ENCODE measurements at places on chromosomes 3 and 15.

DNA sequence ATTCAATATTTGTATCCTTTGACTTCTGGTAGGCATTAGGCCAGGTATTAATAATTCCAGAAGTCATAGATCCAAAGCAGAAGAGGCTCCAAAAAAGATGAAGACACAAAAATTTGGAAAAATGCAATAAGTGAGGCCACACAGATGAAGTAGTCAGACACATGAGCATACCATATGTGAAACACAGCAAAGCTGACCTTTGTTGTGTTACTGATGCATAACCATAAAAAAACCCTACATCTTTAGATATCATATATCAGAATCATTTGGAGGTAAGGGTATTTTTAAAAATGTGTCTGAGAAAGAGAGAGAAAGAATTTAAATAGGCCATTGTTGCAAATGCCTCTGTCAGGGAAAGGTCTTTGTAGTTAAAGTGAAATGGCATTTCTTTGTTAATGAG, 314.9 kb downstream of the SLC9A9 start:
- DNase-seq: no peak

DNA sequence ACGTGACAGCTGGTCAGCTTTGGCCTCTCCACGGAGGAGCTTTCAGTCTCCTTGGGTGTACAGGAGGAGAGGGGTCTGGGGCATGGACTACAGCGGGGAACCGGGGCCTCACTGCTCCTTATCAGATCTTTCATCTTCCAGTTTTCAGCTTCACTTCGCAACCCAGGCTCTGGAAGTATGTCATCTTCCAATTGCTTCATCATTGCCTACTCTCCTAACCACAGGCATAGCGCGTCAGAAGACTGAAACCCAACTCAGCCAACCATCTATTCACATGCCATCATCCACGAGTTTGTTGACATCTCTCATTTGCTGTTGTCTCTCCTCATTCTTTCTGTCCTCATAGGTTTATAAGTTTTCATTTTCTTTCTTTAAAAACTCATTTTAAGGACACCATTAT, 119.5 kb downstream of the MYLK start:
- no peak for DNase-seq

- no peak for DNase-seq
Measured at GRCh38 chr3:179720196-179720595, 67.4 kb downstream of the USP13 start.

DNA sequence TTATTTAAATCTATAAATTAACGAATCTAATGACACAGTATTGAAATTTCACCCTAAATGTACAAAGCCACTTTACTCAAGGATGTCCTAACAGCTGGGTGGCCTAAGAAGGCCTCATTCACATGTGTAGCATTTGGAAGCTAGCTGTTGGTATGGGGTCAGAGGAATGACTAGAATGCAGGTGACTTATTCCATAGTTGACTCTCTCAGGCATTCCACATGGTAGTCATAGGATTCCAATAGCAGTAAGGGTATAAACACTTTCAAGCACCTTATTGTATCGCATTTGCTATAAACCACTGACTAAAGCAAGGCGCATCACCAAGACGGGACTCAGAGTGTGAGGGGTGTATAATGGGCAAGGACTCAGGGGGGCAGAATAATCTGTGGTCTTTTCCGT, 294.8 kb upstream of the EPHA3 start:
- no peak for DNase-seq

DNA sequence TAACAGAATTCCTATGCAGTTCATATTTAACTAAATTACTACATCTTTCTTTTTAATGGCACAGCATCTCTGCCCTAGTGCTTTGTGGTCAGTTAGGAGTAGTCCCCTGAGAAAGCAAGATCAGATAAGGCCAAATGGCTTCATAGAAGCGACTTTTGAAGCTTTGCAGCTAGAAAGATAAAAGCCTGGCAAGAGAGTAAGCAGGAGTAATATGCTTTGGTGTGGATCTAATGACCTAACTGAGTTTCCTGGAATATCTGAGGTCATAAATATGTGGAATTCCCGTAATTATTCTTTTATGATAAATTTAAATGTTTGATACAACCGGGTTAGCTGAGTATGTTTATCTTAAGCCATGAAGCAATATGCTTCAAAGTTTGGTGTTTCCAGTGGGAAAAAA, 374.9 kb upstream of the LRRC3B start:
- DNase-seq: no peak

DNA sequence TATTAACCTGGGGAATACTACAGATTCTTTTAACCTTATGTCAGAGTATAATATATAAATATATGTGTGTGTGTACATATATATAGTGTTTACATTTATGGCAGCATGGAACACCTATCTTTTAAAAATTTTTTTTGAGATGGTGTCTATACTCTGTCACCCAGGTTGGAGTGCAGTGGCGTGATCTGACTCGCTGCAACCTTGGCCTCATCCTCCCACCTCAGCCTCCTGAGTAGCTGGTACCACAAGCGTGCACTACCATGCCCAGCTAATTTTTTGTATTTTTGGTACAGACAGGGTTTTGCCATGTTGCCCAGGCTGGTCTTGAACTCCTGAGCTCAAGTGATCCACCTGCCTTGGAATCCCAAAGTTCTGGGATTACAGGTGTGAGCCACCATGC, 18.5 kb upstream of the ERICH6 start:
- no peak for DNase-seq

- DNase-seq: no peak
Measured at GRCh38 chr15:50824514-50824913, 59.0 kb upstream of the SPPL2A start.

- DNase-seq: no peak
Measured at GRCh38 chr3:40593351-40593750, 68.6 kb downstream of the ZNF621 start.

- no peak for DNase-seq
Measured at GRCh38 chr3:49614936-49615335, 59.2 kb upstream of the APEH start.
